ENCODE measurements at places on chromosomes 7 and 10.
A peak's percentile ranks its signal among the peaks of the same experiment; 100 is the strongest.

DNA sequence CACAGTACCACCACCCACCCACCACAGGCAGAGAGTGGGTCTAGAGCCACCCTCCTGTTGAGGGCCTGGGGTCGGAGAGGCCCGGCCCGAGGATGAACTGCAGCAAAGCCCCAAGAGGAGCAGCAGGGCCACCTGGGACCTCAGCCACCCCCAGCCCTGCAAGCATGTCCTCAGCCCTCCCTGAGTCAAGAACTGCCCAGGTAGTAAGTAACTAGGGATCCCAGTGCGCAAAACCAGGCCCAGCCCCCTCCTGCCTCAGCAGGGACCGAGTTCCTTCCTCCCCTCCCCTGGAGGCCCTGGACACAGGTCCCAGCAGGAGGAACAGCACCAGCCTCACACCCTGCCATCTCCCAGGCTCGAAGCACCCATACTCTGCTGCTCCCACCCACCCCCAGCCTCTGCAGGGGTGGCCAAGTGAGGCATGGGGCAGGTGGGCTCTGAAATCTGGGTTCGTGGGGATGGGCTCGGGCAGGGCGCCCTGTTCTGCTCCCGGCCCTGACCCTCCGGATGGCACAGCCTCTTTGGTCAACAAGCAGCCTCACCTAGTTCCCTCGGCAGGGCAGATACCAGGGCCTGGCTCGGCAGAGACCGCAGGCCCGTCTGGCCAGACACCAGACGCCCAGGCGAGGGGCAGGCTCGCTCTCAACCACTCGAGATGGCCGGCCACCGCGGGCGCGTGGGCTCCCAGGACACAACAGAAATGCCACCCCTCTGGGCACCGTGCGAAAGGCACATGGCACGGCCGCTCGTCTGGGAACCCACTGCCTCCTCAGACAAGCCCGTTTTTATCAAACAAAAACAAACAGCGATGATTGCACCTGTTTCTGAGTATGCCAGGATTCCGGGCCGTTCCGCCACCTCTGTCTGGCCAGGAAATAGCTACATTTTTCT is 15.2 kb downstream of the PDGFA start:
- no peak for DNase-seq

GRCh38 chr7:17940951-17941431 is 697 bp upstream of the SNX13 start:
- DNase-seq: peak; percentile 4

- no peak for DNase-seq
These were observed 60.0 kb upstream of the LANCL2 start for GRCh38 chr7:55305135-55305534.

- DNase-seq: no peak
These were observed 114.0 kb upstream of the PODXL start for GRCh38 chr7:131670406-131670805.

- no peak for DNase-seq
These were observed 5.0 kb downstream of the NPC1L1 start for GRCh38 chr7:44536090-44536489.

- DNase-seq: no peak
These were observed 218.7 kb downstream of the FANK1 start for GRCh38 chr10:126114884-126115555.

GRCh38 chr7:1532456-1533254 is 2.2 kb downstream of the MAFK start:
- DNase-seq: peak; percentile 93

- no peak for DNase-seq
These were observed 117.0 kb downstream of the POU6F2 start for GRCh38 chr7:39094731-39095130.

GRCh38 chr7:17236603-17237002 is 61.8 kb upstream of the AHR start:
- peak; percentile 12 for DNase-seq

GRCh38 chr7:50212016-50212325 is 92.5 kb upstream of the IKZF1 start:
- DNase-seq: no peak

DNA sequence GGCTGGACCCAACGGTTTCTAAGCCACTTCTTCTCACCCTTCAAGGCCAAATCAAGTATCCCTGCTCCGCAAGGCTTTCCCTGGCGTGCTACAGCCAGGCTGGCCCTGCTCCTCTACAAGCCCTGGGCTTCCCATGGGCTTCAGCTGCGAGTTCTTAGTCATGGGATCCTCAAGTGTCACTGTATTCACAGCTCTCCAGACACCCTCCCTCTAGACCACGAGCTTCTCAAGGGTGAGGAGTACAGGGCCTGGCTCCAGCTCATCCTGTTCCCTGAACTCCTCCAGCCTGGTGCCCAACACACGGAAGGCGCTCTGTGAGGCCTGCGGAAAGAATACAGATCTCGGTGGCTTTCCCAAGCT is 38.8 kb downstream of the FAM53B start:
- DNase-seq: no peak

GRCh38 chr10:82150123-82150900 is 275.3 kb downstream of the NRG3 start:
- DNase-seq: no peak

GRCh38 chr10:27714349-27714748 is 31.3 kb downstream of the MKX start:
- DNase-seq: no peak

DNA sequence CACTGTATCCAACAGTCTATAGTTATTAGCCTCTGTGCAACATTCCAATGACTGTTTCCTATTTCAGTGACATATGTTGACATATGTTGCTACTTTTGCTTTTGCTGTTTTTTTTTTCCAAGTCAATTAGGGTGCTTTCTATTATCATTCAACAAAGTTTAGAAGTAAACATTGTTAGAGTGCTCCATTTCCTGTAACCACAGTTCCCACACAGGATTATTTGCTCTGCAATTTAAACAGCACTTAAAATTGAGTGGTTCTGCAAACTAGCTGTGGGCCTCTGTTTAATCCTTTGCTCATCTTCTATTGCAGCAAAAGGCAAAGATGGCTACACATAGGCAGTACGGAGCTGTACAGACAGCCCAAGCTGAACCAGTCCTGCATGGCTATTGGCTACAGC is 46.5 kb upstream of the PTN start:
- DNase-seq: no peak

DNA sequence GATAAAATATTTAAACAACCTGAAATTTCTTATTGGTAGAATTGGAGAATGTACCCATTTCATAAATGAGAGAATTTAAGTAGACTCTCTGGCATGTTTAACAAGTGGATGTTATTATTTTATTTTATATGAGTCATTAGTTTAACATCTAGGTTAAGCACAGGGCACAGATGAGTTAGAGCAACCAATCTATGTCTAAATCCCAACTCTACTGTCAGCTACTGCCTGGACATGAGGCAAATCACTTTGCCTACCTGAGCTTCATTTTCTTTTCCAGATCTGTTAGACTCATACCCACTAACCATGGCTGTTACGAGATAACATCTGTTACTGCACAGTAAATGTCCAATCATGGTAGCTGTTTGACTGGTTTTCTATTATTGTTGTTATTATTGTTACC is 251.1 kb downstream of the INHBA start:
- DNase-seq: peak; percentile 61

DNA sequence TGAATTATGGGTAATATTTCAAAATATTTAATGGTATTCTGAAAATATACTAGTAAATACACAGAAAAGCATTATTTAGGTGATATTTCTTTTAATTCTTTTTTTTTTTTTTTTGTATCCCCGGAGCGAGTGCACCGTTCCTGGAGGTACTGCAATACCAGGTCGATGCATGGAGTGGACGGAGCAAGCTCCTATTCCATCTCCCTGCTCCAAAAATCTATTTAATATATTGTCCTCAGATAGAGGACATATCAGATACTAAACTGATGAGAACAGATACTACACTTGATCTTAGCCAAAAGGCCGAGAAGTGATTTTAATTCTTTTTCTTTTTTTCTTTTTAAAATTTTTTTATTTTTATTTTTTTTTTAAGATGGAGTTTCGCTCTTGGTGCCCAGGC is 10.8 kb downstream of the BTRC start:
- DNase-seq: no peak

- peak; percentile 50 for DNase-seq
These were observed 128.8 kb downstream of the LCOR start for GRCh38 chr10:96960872-96961271.

DNA sequence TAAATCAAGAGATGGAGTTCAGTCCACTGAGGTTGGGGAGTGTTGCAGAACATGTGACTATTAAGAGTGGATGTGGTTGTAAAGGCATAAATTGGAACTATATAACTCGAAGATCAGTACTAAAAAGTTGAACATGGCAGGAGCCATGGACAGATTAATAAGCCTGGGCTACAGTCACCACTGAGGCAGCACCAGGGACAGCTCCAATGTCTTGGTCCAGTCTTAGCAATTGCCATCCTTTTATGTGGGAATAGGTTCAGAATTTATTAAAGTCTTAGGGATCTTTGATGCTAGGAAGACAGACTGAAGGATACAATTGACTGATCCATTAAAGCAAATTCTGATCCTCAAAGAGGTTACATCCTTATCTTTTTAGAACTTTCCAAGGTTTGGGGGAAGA is 156.6 kb downstream of the ADRA2A start:
- DNase-seq: no peak

DNA sequence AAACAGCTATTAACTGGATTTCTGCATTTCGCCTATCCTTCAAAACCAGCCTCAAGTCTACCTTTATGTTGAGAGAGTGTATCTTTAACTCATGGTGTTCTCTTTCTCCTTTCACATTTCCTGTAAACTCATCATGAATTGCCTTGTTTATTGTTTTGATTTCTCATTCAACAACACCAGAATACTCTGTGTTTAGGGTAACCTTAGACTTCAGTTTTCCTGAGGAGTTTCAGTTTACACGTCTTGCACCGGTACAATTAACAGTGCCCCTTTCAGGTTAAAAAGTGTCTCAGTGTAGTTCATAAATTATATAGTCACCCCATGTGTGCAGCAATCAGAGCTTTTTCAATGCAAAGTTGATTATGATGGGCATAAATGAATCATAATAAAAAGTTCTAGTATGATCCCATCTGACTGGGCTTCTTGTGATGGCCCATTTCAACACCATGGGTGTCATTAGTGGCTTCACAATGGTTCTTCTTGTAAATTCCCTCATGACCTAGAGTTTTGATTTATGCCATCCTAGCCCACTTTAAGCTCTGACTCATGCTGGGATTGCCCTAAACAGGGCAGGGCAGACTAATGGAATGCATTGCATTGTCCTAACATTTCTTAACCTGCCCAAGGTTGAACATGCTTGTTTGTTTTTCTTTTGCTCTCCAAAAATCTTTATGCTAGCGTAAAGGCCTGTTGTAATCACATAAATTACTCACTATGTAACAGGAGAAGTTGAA is 22.0 kb downstream of the ITGB8 start:
- DNase-seq: peak; percentile 15

DNA sequence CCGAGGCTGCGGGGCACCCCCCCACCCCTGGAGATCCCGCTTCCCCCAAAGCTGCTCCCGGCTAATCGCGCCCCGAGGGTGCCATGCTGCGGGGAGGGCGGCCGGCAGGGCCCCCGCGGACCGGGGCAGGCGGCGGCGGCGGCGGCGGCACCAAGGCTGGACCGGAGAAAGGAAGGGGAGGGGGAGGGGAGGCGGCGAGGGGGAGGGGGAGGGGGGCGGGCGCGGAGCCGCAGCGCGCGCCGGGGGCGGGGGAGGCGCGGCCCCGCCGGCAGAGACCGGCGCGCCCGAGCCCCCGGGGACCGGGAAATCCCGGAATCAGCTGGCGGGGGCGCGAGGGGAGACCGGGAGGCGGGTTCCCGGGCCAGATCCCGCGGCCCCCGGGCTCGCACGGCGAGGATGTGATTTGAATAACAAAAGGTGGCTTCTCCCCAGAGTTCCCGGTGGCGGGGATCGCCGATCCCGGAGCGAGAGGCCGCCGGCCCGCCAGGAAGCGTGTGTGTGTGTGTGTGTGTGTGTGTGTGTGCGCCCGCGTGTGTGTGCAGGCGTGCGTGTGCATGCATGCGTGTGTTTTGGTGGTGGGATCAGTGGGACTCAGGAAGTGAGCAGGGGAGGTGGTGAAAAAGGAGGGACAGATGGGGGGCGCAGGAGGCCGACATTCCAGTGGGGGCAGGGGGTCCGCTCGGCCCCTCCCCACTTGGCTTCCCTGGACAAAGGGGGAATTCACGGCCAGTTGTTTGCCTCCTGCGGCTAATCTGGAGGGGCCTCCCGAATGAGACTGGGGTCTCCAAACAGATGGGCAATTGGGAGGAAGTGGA is 99.5 kb downstream of the HIP1 start:
- peak; percentile 30 for DNase-seq

DNA sequence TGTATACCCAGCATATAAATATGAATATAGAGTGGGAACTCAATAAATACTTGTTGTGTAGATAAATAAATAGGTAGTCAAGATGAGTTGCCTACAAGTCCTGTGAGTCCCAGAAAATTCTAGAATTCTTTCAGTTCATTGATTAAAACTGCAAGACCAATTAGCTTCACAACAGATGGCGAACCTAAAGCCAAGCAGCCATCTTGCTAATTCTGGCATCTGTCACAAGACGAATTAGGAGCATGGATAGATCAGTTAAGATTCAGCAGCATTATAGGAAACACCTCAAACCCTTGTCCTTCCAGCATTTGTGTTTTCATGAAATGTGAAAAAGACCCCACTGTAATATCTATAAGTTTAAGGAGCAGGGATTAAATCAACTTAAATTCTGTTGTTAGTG is 552.7 kb downstream of the MAGI2 start:
- DNase-seq: no peak

DNA sequence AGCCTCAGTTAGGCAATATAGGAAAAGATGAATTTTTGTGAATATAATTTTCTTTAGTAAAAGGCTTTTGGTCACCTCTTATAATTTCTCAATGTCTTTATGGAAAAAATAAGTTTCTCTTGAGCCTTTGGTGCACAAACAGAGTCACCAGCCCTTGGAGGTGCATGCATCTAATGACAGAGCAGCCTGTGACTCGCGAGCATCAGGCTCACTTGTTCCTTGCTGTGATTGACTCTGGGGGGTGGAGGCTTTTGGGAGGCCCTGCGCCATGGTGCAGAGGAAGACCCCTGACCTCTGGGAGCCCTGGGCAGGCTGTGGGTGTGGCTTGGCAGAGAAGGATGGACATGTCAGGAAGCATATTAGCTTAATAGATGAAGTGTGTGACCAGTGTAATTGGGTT is 60.2 kb downstream of the FIGNL1 start:
- DNase-seq: no peak

GRCh38 chr7:38744746-38745145 is 113.6 kb upstream of the AMPH start:
- DNase-seq: peak; percentile 88

DNA sequence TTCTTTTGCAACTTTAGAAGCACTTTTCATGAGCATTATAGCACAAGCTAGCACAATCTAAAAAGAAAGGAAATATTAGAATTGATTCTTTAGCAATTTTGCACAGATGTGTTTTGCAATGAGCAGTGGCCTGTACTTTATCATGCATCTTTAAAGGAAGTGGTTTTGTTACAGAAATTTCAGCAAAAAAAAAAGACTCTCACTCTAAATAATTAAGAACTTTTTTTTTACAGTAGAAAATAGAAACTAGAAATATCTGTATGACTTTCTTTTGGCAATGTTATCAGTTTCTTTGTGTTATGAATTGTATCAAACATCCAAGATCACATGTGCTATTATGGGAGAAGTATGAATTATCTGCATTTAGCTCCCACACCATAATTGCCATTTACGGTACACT is 195.7 kb upstream of the KLF6 start:
- DNase-seq: no peak

All from iris pigment epithelial cell (primary cell).